Muscle of back (tissue), 13 donors: ENCODE measurements at places on chromosomes 6 and 20. TPM values are rescaled to one million over a fixed set of nuclear protein-coding genes. Genes with fewer than 3 reads are reported as not detected.

The ROS1 gene
- 0.10 TPM for polyA plus RNA-seq

GRCh38 chr6:44135173-44135758, 7.9 kb downstream of the TMEM63B start:
- no peak for DNase-seq

DNA sequence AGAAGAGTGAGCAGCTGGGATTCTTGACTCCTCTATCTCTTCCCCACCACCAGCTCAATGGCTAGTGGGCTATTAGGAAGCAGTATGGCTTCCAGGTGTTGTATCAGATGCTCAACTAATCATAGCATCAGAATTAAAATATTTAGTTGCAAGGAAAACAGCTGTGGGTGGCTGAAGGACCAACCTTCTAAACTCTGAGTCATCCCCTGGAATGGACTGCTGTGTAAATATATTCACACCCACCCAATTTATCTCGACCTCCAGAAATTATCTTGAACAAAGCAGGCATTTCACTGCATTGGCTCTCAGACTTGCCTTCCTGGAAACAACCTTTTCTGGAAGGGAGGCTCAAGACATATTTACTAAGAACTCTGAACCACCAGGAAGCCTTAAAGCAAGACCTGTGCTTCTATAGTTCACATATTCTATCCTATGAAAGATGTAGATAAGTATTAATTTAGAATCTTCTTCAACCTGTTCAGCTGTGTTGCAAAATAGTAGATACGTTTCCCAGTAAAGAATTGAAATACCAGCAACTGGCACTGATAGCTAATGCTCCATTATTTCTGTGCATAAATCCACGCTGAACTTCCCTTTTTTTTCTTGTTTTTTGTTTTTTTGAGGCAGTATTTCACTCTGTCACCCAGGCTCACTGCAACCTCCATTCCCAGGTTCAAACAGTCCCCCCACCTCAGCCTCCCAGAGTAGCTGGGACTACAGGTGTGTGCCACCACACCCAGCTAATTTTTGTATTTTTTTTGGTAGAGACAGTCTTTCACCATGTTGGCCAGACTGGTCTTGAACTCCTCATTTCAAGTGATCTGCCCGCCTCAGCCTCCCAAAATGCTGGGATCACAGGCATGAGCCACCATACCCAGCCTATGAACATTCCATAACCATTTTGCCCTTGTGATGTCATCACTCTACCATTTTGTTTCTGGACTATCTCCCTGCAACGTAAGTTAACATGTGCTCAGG, 56.9 kb upstream of the CD2AP start:
- DNase-seq: no peak

The PRSS35 gene
- 11.1 TPM for polyA plus RNA-seq

GRCh38 chr20:2507875-2508630, 662 bp downstream of the ZNF343 start:
- peak; percentile 37 for DNase-seq

The PLEKHG1 gene
- 25.0 TPM for polyA plus RNA-seq

- DNase-seq: no peak
These were observed 837 bp upstream of the MAD2L1BP start for GRCh38 chr6:43634702-43635303.

DNA sequence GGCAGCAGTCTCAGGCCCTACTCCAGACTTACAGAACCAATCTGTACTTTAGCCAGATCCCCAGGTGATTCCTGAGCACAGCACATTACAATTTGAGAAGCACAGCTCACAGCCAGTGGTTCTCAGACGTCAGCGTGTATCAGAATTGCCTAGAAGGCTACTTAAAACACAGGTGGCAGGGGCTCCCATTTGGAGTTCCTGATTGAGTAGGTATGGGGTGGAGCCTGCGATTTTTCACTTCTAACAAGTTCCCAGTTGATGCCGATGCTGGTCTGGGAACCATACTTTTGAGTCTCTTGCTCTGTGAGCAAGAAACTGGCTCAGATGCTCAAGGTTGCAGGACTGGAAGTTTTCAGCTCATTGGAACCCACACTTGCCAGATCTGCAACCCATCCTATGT, 89.5 kb downstream of the ZFP64 start:
- DNase-seq: no peak

GRCh38 chr20:20395903-20396568, 28.1 kb downstream of the INSM1 start:
- DNase-seq: no peak

- DNase-seq: no peak
These were observed 4.4 kb upstream of the HLA-DMB start for GRCh38 chr6:32945108-32945760.

DNA sequence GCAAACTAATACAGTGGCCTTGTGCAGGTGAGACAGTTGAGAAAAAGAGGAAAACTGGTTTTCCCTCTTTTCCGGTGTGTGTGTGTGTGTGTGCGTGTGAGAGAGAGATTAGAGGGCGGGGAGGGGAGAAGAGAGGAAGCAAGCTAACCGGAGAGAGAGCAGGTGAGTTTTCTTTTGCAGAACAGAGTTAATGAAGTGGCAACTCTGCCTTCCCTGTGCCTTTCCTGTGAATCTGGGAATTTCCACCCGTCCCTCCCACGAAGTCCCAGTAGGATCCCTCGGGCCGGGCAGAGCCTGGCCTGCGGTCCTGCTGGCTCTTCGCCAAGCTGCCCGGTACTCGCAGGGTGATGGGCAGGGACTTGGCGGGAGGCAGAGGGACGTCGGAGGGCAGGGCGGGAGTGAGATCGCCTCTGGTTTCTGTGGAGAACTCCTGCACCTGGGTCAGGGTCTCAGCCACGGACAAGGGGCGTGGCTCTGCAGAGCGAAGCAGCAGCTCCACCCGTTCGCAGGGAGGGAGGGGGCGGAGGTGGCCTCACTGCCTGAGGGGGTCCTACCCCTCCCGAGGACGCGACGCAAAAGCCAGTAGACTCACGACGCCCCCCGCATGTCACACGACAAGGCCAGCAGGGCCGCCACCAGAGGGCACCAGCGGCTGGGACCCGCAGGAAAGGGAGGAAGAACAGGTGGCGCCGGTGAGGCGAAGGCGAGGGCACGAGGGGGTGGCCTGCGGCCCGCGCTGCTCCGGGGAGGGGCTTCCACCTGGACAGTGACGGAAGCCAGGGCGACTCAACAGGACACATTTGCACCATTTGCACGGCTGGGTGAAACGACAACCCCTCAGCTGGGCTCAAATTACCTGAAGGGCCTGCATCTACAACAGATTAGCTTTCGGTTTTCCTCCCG, 51.2 kb upstream of the RNF182 start:
- peak; percentile 36 for DNase-seq

DNA sequence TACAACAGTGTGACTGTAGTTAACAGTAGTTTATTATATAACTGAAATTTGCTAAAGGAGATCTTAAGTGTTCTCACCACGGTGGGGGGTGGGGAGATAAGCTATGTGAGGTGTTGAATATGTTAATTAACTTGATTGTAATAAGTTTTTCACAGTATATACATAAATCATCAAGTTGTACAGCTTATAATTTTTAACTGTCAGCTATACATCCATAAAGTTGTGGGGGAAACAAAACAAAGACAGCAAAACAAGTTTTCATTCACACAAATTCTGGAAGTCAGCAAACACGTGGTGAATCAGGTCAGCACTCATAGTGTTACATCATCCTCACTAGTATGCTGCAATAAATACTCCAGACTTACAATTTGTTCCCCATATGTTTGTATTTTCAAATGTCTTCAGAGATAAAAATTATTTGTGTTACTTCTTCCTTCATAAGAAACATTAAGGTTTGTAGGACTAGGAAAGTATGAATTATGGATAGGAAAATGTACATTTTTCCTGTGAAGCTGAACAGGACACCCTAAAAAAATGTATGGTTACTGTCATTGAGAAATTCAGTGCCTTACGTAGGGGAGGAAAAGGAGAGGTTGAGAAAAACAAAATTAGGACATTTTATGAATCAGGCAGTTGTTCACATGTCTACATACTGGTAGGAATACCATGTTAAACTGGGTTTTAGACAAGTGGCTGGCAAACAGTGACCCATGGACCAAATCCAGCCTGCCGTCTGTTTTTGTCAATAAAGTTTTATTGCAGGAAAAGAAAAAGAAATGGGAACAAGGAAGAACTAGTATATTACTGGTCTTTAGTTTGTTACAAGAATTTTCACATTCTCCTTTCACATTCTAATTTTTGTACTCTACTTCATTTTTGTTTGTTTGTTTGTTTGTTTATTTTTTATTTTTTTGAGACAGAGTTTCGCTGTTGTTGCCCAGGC, 6.0 kb downstream of the SUMO4 start:
- DNase-seq: no peak
